Tibial nerve (tissue), 4 donors: ENCODE measurements at places on chromosomes 2 and 18. TPM values are rescaled to one million over a fixed set of nuclear protein-coding genes. Genes with fewer than 3 reads are reported as not detected.

Gene SERPINB11
- total RNA-seq = not detected

Gene CLEC4F
- total RNA-seq = not detected

Gene FRZB
- total RNA-seq = 11.8 TPM

Gene TRIM43
- not detected for total RNA-seq

Gene PRSS56
- not detected for total RNA-seq

Gene C2orf66
- not detected for total RNA-seq

Gene L3MBTL4
- 7.5 TPM for total RNA-seq

Gene CDH20
- 0.90 TPM for total RNA-seq

Gene ANKZF1
- total RNA-seq = 103 TPM

Gene DSC2
- 3.9 TPM for total RNA-seq

Gene SCG2
- total RNA-seq = not detected

Gene TMEM17
- 3.3 TPM for total RNA-seq

Gene VWC2L
- not detected for total RNA-seq

- no peaks in the 10 kb centered on the region for H3K36me3 ChIP-seq
- DNase-seq = no peak
- H3K27ac ChIP-seq = no peak overlapping the region
- no peaks in the 10 kb centered on the region for H3K27me3 ChIP-seq
- H3K4me3 ChIP-seq = no peak overlapping the region
Measured at GRCh38 chr2:215772634-215773563, 240.5 kb downstream of the MREG start.

- H3K36me3 ChIP-seq = no peaks in the 10 kb centered on the region
- no peak overlapping the region for H3K4me3 ChIP-seq
- DNase-seq = no peak
- H3K27me3 ChIP-seq = no peaks in the 10 kb centered on the region
- H3K4me1 ChIP-seq = no peaks in the 10 kb centered on the region
Measured at GRCh38 chr18:70653671-70654070, 364.8 kb downstream of the SOCS6 start.

- H3K4me1 ChIP-seq = no peaks in the 10 kb centered on the region
- H3K27ac ChIP-seq = no peak overlapping the region
- no peaks in the 10 kb centered on the region for H3K27me3 ChIP-seq
- no peak overlapping the region for H3K4me3 ChIP-seq
- no peaks in the 10 kb centered on the region for H3K36me3 ChIP-seq
Measured at GRCh38 chr2:65722028-65722778, 289.8 kb upstream of the SPRED2 start.

GRCh38 chr2:120244656-120245519 is 7.8 kb upstream of the RALB start:
- H3K27ac ChIP-seq = no peak overlapping the region

GRCh38 chr18:61842146-61842545 is 50.7 kb downstream of the RNF152 start:
- no peak for DNase-seq
- no peaks in the 10 kb centered on the region for H3K4me1 ChIP-seq
- H3K36me3 ChIP-seq = no peaks in the 10 kb centered on the region
- no peak overlapping the region for H3K27ac ChIP-seq
- no peaks in the 10 kb centered on the region for H3K27me3 ChIP-seq

DNA sequence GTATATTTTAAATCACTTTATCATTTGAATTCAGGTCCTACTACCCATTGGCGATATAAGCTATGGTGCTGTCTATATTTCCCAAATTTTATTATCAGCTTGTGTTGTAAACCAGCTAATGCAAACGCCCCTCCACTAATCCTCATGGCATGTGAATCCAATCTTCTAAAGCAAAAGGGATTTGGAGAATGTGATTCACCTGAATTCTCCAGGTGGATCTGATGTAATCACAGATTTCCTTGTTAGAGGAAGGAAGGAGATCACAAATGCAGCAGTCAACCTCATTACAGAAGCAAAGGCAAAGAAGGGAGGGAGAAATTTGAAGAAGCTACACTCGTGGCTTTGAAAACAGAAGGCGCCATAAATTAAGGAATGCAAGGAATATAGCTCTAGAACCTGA is 431.1 kb upstream of the CDH19 start:
- no peaks in the 10 kb centered on the region for H3K4me1 ChIP-seq
- no peaks in the 10 kb centered on the region for H3K27me3 ChIP-seq
- no peaks in the 10 kb centered on the region for H3K36me3 ChIP-seq
- no peak overlapping the region for H3K27ac ChIP-seq

- no peaks in the 10 kb centered on the region for H3K27me3 ChIP-seq
- H3K27ac ChIP-seq = no peak overlapping the region
- DNase-seq = no peak
- H3K4me3 ChIP-seq = no peak overlapping the region
- H3K4me1 ChIP-seq = no peaks in the 10 kb centered on the region
- H3K36me3 ChIP-seq = peaks cover 40% of the 10 kb centered on the region
Measured at GRCh38 chr2:27441226-27441926, 805 bp upstream of the KRTCAP3 start.

DNA sequence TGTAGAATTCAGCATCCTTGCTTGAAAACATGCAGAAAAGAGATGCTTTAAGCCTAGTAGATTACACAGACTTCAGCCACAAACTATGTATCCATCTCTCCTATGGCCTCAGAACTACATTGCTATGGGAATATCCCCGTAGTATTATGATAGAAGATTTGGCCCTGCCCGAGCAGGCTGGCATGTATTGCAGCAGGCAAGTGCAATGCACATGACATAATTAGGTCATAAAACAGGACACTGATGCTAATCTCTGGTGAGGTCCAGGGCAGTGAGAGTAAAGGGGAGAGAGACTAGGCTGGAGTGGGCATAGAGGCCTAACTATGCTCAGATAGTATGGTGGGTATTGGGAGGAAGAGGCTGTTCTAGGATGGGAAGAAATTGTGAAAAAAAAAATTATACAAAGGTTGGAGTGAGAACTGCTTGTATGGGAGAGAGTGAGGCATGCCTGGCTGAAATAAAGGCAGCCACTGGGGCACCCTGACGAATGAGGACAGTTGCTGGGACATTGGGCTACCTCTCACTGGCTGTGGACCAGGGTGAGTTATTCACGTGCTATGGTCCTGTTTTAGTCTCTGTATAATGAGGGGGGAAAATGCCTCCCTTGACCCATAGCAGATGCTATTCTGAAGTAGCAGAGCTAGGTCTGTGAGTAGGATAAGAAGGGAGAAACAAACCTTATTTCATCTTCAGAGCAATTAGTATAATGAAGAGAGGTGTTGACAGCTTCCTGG is 1.6 kb upstream of the PLA2R1 start:
- H3K4me1 ChIP-seq = peaks cover 6% of the 10 kb centered on the region
- H3K27me3 ChIP-seq = peaks cover 6% of the 10 kb centered on the region
- H3K27ac ChIP-seq = no peak overlapping the region
- no peak for DNase-seq
- no peaks in the 10 kb centered on the region for H3K36me3 ChIP-seq

- peaks cover 5% of the 10 kb centered on the region for H3K4me1 ChIP-seq
- no peaks in the 10 kb centered on the region for H3K36me3 ChIP-seq
- no peak overlapping the region for H3K27ac ChIP-seq
- no peak for DNase-seq
Measured at GRCh38 chr18:44918142-44918476, 237.4 kb downstream of the SETBP1 start.

DNA sequence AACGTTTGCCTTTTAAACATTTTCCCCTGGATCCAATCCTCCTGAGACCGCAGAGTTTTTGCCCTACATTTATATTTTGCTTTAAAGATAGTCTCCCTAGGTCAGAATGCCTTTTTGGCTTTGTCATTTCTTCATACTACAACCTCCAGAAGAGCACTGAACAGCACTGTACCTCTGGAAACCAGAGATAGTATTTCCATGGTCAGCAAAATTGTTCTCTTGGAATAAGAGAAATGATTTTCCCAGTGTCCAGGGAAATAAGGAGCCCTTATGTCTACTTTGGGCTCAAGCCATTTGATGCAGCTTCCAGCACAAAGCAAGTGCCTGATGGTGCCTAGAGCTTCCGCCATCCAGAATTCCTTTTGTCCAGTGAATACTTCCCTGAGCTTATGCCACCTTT is 75.5 kb upstream of the SP5 start:
- no peaks in the 10 kb centered on the region for H3K4me1 ChIP-seq
- no peak overlapping the region for H3K4me3 ChIP-seq
- H3K36me3 ChIP-seq = no peaks in the 10 kb centered on the region
- no peak for DNase-seq

- DNase-seq = no peak
- H3K36me3 ChIP-seq = no peaks in the 10 kb centered on the region
- H3K27me3 ChIP-seq = no peaks in the 10 kb centered on the region
- H3K27ac ChIP-seq = no peak overlapping the region
Measured at GRCh38 chr18:486929-487740, 13.4 kb downstream of the COLEC12 start.

DNA sequence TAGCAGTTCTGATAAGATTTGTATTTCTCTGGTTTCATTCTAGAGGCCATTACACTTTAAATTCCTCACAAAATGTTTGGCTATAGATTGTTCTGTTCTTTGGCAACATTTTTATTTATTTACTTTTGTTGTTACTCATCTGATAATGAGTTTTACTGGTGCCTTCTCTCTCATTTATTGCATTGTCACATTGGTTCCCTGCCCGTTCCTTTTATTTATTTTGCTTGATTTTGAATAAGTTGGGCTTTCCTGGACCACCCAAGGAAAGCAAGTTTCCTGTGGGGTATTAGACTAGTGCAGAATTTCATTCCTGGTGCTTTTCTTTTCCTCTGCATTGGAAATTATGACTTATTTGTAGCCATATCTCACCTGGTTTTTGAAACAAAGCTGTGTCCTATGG is 232.0 kb downstream of the SOCS6 start:
- no peaks in the 10 kb centered on the region for H3K36me3 ChIP-seq
- H3K4me3 ChIP-seq = no peak overlapping the region
- H3K27me3 ChIP-seq = no peaks in the 10 kb centered on the region
- DNase-seq = no peak

DNA sequence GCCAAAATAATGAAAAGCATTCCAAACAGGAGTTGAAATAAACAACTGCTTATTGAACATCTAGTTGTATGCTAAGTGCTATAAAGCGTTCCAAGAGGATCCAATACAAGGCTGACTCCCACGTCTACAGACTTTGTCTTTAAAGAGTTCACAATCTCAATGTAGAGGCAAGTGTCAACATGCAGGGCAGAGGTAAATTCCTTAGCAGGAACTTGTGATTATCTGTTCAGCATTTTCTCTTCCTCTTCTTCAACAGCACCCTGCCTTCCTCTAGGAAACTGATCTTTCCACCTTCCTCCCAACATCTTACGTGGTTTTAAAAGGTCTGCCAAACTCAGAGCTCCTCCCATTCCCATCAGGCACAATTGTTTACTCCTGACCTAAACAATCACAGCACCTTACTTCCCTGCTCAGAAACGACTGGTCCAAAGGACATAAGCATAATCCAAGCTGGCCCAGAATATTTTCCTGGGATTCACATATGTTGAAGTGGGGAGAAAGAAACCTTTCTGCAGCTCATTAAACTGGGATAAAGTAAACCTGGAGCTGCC is 83.9 kb downstream of the ITSN2 start:
- H3K4me1 ChIP-seq = peaks cover 6% of the 10 kb centered on the region
- no peaks in the 10 kb centered on the region for H3K27me3 ChIP-seq
- no peaks in the 10 kb centered on the region for H3K36me3 ChIP-seq
- no peak overlapping the region for H3K27ac ChIP-seq
- DNase-seq = no peak

DNA sequence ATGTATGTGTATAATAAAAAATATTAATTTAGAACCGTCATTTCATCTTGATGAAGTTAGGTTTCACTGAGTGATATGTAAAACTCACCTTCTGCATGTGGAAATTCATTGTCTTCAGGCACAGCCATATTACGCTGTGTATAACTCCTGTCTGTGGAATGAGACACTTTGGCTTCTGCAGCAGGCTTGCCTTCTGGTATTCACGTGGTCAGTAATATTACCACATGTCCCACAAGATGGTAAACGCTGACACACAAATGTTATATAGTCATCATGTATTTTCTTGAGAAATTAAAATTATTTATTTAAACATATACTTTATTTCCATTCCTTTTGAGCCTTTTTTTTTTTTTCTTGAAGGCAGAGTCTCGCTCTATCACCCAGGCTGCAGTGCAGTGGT is 25.1 kb upstream of the AAK1 start:
- H3K27ac ChIP-seq = no peak overlapping the region
- H3K36me3 ChIP-seq = no peaks in the 10 kb centered on the region
- H3K27me3 ChIP-seq = no peaks in the 10 kb centered on the region
- DNase-seq = no peak
- no peaks in the 10 kb centered on the region for H3K4me1 ChIP-seq

GRCh38 chr2:220533485-220533884 is 906.1 kb downstream of the SLC4A3 start:
- DNase-seq = no peak
- no peak overlapping the region for H3K4me3 ChIP-seq
- H3K27me3 ChIP-seq = no peaks in the 10 kb centered on the region
- H3K4me1 ChIP-seq = no peaks in the 10 kb centered on the region
- no peaks in the 10 kb centered on the region for H3K36me3 ChIP-seq
- no peak overlapping the region for H3K27ac ChIP-seq

GRCh38 chr2:140355511-140356090 is 1575.4 kb upstream of the NXPH2 start:
- no peaks in the 10 kb centered on the region for H3K27me3 ChIP-seq
- H3K4me3 ChIP-seq = no peak overlapping the region
- H3K4me1 ChIP-seq = no peaks in the 10 kb centered on the region
- DNase-seq = no peak
- H3K27ac ChIP-seq = no peak overlapping the region

DNA sequence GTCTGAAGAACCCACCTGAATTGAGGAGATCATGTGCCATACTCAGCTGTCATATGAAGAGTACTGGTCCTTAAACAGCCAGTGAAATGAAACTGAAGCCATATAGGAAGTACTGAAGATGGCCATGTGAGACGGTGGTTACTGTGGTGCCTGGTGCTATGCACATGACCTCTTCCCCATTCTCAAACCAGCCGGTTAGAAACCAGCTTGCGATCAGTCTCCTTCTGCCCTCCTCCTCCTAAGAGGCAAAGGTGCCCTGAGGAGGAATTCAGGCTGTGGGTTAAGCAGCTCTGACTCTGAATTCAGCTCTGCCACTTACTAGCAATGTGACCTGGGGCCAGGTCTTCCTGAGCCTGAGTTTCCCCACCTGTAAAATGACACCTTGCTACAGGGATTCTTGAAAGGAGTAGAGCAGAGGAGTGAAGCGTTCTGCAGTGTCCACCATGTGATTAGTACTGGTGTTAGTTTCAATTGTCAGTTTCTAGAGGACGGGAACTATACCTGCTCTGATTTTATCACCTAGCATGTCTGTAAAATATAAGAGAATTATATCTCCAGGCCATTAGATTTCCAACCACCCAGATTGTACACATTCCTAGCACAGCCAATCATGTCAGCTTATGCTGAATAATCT is 5.1 kb downstream of the FECH start:
- H3K36me3 ChIP-seq = peaks cover 4% of the 10 kb centered on the region
- H3K27ac ChIP-seq = no peak overlapping the region
- H3K27me3 ChIP-seq = no peaks in the 10 kb centered on the region
- H3K4me3 ChIP-seq = no peak overlapping the region
- no peak for DNase-seq

- H3K27ac ChIP-seq = no peak overlapping the region
- no peaks in the 10 kb centered on the region for H3K27me3 ChIP-seq
- peaks cover 16% of the 10 kb centered on the region for H3K4me1 ChIP-seq
Measured at GRCh38 chr18:76687304-76687962, 134.9 kb upstream of the ZNF236 start.
